Mesenteric fat pad (tissue), 1 donor: ENCODE measurements at places on chromosomes 11 and 22. TPM values are rescaled to one million over a fixed set of nuclear protein-coding genes. Genes with fewer than 3 reads are reported as not detected.

DNA sequence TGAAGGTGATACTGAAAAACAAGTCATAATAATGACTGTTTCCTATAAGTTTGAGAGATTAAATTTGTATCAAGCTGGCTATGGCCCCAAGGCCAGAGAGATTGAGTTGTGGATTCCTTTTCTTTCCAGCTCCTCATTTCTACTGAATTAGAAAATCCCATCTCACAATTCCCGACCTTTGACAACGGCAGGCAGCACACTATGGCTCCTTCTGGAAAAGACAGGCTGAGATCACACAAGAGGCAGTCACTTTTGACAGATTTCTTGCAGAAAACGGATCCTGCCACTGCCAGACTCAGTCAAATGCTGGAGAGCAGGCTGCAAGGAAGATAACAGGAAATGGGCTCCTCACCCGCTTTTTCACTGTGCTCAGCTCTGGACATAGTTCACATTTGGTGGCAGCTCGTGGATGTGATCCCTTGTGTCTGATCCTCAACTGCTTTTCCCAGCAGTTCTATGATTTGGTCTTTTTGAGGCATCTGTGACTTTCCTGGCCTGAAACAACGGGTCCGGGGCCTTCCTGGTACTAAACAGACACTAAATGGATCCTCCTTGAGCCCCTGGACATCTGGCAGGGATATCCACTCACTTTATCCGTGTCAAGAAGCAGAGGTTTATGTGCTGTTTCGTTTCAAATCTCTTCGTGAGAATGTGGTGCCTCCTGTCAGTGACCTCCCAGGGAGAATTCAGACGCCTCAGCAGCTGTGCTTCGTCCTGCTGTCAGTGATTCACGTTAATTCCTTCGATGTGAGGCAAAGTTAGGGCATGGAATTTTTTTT, 26.1 kb upstream of the RTL6 start:
- peak; percentile 26 for DNase-seq

GRCh38 chr11:19683141-19683805, 29.4 kb upstream of the NAV2 start:
- no peak for DNase-seq

The SLC17A6 gene
- not detected for total RNA-seq

The ATG2A gene
- total RNA-seq, result 22.2 TPM

DNA sequence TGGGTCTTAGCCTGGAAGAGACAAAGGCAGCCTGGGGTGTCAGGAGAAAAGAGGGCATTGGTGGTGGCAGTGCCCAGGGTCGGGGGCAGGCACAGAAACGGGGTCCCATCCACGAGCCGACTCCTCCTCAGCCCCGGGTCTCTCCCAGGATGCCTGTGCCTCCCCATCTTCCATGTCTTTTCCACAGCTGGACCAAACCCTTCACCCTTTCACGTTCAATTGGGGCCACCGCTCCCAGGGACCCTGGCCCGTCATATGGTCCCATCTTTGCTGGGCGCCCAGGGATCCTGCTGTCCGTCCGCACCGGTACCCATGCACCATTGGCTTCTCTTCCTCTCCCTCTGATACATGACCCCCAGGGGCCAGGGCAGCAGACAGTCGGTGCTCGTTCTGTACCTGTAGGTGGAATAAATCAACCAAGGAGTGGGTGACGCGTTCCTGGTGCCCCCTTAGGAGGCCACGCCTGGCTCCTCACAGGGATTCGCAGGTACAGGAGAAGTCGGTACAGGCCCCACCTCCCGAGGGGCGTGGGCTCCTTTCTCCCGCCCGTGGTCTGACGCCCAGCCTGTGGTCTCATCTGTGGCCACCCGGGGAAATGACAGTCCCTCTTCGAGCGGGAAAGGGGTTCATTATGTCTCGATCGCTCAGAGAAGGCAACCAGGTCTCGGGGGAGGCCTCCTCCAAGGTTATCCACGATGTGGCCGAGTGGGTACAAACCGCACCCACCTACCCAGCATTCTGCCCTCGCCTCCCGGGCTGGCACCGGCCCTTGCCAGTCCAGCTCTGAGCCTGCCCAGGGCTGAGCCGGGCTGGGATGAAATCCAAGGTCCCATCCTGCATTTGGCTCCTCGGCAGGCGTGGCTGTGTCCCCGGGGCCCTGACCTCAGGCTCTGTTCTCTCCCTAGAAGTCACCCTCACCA, 1493.6 kb downstream of the BRD1 start:
- peak; percentile 60 for DNase-seq

GRCh38 chr11:116176484-116177005, 596.2 kb downstream of the BUD13 start:
- DNase-seq, result no peak

The MOGAT2 gene
- 0.32 TPM for total RNA-seq

GRCh38 chr11:100119176-100119575, 567.9 kb upstream of the ARHGAP42 start:
- DNase-seq, result no peak

The PDGFB gene
- 38.0 TPM for total RNA-seq

GRCh38 chr11:125305345-125305744, 140.8 kb downstream of the PKNOX2 start:
- DNase-seq, result no peak

GRCh38 chr22:33302049-33302545, 243.9 kb upstream of the SYN3 start:
- DNase-seq, result peak; percentile 91

DNA sequence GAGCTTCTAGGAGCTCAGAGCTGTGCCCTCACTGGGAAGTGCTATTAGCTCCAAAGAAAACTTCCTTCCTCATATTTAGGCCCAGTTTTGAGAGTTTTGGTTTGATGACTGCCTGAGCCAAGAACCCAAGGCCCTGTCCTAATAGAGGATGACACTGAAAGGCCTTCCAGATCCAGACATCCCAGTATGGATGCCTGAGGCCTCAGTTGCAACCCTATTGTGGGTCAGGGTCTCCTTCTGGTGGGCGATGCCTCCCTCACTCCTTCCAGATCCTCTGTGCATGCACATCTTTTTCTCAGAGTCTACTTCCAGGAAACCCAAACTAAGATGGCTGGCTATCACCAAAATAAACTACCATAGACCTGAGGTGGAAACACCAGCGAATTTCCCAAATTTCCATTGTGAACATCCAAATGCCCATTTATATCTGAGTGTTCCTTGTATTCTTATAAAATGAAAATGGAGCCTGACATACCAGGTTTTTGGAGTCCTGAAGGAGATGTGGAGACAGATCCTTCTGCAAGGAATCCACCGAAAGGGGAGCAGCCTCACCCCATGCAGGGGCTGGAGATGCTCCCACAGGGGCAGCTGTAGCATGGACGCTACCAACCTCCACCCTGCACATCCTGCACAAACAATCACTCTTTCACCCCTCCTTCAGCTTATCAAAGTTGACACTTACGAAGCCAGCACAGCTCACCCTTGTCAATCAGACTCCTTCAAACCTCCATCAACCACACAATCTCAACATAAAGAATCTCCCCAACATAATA, 61.1 kb downstream of the GGTLC2 start:
- peak; percentile 12 for DNase-seq

DNA sequence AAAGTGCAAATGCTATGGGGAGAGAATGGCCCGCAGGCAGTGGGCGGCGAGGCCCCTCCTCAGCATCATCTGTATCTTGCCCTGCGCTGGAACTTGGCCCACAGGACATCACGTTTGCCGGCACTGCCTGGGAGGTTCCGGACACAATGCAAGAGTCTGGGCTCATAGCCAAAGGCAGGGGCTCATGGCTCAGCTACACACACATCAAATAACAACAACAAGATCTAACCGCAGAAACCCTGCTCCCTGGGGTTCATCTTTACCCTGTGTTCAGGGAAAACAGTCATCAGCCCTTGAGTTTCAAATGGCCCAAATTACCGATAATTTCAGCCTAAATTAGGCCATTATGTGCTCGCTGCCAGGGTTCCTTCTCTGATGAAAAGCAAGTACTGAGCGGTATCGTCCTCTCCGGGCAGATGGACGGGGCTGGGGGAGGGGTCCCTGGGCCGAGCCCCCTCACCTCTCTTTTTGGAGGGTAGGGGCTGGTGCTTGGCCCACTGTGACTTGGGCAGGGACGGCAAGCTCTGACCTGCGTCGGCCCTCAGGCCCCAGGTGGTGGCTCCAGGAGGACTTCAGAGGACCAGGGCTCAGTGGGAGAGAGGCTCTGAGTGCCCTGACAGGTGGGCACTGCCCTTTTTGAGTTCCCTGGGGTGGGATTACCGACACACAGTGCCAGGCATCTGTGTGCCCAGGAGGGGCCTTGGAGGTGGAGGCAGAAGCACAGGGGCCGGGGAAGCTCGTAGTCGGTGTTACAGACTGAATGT, 25.0 kb upstream of the GAL start:
- no peak for DNase-seq

The A4GALT gene
- total RNA-seq, result 42.1 TPM

DNA sequence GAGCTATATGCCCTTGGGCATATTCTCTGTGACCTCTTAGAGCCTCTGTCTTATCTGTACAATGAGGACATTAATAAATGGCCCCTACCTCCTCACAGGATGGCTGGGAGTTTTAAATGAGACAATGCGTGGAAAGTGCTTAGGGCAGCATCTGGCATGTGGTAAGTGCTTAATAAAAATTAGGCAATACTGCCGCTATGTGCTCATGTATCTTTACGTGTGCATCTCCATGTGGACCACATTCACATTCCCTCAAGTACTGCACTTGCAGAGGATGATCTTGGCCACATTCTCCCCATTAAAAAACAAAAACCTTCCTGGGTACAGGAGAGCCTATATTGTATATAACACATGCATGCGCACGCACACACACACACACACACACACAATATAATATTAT, 19.1 kb upstream of the BSX start:
- DNase-seq, result no peak

DNA sequence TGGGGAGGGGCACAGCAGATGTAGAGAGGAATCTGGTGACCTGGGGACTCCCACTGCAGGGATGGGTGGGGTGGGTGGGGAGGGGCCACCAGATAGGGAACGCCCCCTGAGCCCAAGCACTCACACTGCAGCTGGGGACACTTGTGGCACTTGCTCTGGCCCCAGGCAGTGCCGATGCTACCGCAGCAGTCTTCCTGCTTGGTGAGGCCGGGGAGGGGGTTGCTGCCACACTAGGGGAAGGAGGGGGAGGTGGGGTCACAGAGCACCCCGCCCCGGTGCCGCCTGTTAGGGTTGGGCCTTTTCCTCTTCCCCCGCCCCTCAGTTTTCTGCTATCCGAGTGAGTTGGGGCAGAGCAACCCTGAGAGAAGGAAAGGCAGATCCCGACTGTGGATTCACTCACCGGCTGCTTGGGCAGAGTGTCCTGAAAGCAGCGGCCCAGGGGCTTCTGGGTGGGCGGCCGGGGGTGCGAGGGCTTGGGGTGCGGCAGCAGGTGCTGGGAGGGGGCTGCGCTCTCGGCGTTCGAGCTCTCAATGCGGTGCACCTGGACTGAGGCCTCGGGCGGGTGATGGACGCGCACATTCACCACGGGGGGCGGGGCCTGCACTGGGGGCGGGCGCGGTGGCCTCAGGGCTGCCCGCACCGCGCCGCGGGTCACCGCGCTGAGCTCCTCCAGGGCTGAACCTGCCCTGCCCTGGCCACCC, 4.7 kb downstream of the LTBP3 start:
- no peak for DNase-seq

DNA sequence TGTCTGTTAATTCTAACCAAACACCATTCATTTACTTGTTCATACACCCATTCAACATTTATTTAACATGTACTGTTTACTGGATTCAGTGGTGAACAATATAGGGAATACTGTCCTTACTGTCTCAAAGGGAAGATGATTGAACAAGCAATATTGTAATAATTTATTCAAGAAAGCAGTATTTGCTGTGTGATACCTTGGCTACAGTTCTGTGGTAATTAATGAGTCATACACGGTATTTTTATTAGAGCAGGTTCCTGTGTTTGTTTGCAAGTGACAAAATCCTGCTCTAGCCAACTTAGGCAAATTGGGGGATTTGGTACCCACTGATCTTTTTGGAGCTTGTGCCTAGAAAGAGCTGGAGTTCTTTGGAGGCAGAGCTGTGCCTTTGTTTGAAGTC, 15.7 kb downstream of the PIH1D2 start:
- no peak for DNase-seq

DNA sequence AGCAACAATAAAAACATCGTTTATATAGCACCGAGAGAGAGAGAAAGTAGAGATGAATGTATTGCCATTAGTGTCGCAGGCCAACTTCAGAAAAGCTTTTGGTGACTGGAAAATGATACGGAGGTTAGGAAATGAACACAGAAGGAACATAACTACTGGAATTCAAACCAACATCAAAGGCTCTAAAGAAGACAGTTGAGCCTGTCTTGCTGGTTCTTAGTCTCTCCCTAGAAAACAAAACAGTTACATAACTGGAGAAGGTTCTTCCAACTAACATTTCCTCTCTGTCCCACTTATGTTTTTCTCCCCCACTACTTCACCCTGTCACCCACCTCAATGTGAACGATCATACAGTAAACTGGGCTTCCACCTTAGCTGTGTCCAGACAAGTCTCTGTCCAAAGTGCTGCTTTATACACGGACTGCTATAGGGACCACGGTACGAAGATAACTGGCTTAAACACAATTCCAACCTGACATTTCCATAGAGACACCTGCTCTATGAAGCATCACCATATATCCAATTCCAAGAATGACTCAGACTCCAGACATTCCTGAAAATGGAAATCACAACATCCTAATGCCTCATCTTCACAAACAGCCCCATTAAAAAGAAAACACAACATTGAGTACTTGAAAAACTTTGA, 85.2 kb upstream of the ARHGAP32 start:
- DNase-seq, result no peak

- no peak for DNase-seq
Measured at GRCh38 chr11:98230678-98231077, 790.1 kb upstream of the CNTN5 start.

- DNase-seq, result no peak
Measured at GRCh38 chr11:68020575-68020974, 9.9 kb upstream of the NDUFS8 start.

The SYT13 gene
- not detected for total RNA-seq

DNA sequence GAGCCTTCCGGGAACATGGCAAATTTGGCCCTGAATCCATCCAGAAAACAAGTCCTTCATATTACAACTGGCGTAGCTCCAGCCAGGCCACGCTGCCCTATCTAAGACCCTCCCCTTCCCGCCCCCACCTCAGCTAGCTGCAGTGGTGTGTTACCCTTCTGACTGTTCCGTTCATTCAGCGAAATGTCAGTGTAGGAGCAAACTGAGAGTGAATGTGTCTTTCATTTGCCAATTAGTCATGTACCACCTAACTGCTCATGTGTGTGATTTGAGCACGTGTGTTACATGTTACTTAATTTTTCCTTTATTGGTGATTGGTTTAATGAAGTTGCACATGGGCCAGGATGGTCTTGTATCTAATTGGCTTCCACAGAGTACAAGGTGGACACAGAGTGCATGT, 34.8 kb upstream of the POU2AF1 start:
- no peak for DNase-seq

- DNase-seq, result no peak
Measured at GRCh38 chr22:41966607-41967240, 2.5 kb upstream of the SEPTIN3 start.

- DNase-seq, result no peak
Measured at GRCh38 chr11:103618528-103618927, 417.9 kb upstream of the DDI1 start.

The OR4S2 gene
- total RNA-seq, result not detected

The NXPE4 gene
- total RNA-seq, result not detected

GRCh38 chr11:47572715-47573255, 6.0 kb downstream of the KBTBD4 start:
- no peak for DNase-seq

The KRTAP5-1 gene
- not detected for total RNA-seq
